Smooth muscle cell of bladder (primary cell): ENCODE measurements at places on chromosomes 3 and 15. TPM values are rescaled to one million over a fixed set of nuclear protein-coding genes. Genes with fewer than 3 reads are reported as not detected.

The CHL1 gene
- total RNA-seq, result 2.6 and 4.0 TPM in 2 replicates

The THSD4 gene
- total RNA-seq, result 28.0 and 33.8 TPM in 2 replicates

The TPRG1 gene
- total RNA-seq, result 0.43 and 0.55 TPM in 2 replicates

The DNAH12 gene
- total RNA-seq, result under 0.01 and 0.18 TPM in 2 replicates

The LSMEM2 gene
- not detected in 2 replicates for total RNA-seq

The GPR62 gene
- total RNA-seq, result under 0.01 and 0.09 TPM in 2 replicates

The GHSR gene
- not detected in 2 replicates for total RNA-seq

The TGM4 gene
- total RNA-seq, result not detected in 2 replicates

The AEN gene
- total RNA-seq, result 45.1 and 75.2 TPM in 2 replicates

The PRSS50 gene
- not detected in 2 replicates for total RNA-seq

The GRIP2 gene
- total RNA-seq, result 0.55 and 0.71 TPM in 2 replicates

The RTP3 gene
- not detected in 2 replicates for total RNA-seq

The ADIPOQ gene
- total RNA-seq, result not detected in 2 replicates
